ENCODE measurements at places on chromosomes 11 and 22.

DNA sequence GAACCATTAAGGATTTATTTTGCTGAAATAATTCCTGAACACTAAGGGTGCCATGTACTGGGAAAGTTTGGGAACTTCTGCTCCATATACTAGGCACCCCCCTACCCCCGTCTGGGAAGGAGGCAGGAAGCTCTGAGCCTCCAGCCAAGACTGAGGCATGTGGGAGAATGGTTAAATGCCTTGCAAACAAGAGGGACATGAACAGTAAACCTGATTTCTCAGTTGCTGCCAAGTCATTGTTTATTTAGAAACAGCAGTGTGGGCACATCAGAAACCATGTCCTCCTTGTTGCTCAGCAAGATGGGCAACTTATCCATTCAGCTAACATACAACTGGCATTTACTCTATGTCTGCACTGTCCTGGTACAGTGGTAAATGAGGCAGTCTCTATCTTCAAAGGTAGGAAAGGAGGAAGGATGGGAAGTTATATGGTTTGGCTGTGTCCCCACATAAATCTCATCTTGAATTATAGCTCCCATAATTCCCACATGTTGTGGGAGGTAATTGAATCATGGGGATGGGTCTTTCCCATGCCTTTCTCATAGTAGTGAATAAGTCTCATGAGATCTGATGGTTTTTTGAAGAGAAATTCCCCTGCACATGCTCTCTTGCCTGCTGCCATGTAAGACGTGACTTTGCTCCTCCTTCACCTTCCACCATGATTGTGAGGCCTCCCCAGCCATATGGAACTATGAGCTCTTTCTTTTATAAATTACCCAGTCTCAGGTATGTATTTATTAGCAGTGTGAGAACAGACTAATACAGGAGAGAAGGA is 459.1 kb downstream of the MIAT start:
- DNase-seq = peak; percentile 28

GRCh38 chr11:131837562-131837961 is 467.1 kb downstream of the NTM start:
- no peak for DNase-seq

- DNase-seq = no peak
These were observed 1340.9 kb downstream of the TBC1D22A start for GRCh38 chr22:48103126-48103875.

GRCh38 chr11:119422809-119423508 is at the start of gene THY1:
TSS of gene THY1 (minus strand) at chr11:119423172. CDS start at chr11:119420905, 2,267 bp downstream.
- DNase-seq = peak; percentile 57

DNA sequence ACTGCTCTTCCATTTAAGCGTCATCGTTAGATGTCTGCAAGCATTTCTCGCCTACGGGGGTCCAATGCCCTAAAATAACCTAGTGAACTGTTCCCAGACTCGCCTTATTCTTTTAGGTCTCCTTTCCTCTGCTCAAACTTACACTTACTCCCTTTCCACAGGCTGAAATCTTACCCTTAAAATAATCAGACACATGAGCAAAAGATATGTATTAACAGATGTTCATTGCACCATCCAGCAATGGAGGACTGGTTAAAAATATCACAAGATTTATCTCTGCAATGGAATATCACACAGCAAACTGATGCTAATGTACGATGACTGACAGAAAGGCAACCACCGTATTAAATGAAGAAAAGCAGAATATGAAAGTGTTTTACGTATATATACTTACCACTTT is 1.6 kb upstream of the CSTF3 start:
- no peak for DNase-seq

- DNase-seq = no peak
These were observed 100.5 kb upstream of the TIMP3 start for GRCh38 chr22:32701034-32701433.

DNA sequence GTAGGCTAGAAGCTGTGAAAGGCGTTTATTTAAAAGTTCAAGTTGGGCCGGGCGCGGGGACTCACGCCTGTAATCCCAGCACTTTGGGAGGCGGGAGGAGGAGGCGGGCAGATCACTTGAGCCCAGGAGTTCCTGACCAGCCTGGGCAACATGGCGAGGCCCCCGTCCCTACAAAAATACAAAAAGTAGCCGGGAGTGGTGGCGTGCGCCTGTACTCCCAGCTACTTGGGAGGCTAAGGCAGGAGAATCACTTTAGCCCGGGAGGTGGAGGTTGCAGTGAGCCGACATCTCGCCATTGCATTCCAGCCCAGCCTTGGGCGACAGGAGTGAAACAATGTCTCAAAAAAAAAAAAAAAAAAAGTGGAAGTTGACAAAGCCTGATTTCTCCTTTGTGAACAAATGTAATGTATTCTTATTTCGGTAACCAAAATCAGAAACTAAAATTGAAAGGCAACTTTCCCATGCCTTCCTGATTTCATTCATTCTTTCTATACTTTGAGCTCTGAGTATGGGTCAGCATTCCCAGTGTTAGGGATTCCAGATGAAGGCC is 825 bp downstream of the PTPMT1 start:
- no peak for DNase-seq

DNA sequence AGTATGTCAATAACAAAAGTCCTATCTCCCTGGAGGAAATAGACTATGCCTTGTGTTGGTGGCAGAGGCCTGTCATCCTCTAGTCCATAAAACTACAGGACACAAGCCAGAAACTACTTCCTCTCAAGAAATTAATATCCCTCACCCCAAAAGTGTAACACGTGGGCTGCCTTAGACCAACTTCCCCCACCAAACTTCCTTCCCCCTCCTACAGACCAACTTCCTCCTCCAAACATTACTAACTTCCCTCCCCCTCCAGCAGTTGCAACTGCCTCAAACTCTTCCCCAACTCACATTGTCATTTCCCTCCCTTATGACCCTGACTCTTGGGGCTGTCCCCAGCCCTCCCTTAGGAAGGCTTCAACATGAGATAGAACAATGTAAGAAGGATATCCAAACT is 6.3 kb downstream of the OR52K2 start:
- DNase-seq = no peak

GRCh38 chr11:36373016-36374010 is 77.2 kb downstream of the PRR5L start:
- peak; percentile 32 for DNase-seq

DNA sequence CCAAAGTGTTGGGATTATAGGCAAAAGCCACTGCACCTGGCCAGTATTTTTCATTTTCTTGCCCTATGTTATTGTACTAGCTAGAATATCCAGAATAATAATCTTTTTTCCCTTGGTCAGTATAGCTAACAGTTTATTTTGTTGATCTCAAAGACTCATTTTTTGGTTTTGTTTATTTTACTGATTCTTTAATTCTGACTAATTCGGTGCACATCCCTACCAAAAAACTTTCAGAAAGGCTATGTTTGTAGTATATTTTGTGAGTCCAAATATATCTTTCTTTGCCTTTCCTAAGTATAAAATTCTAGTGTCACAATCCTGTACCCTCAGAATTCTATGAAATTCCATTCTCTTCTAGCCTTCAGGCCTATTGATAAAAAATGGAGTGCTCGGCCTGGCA is 84.3 kb downstream of the PHF21A start:
- no peak for DNase-seq

DNA sequence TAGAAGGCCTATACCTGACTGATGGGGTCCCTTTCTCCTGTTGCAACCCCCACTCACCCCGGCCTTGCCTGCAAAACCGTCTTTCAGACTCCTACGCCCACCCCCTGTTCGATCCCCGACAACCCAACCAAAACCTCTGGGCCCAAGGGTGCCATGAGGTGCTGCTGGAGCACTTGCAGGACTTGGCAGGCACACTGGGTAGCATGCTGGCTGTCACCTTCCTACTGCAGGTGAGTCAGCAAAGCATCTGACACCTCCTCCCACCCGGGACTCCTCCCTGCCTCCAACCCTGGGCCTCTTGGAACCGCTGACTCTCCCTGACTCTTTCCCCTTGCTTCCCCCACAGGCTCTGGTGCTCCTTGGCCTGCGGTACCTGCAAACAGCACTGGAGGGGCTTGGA is 1.2 kb downstream of the ROM1 start:
- DNase-seq = no peak

DNA sequence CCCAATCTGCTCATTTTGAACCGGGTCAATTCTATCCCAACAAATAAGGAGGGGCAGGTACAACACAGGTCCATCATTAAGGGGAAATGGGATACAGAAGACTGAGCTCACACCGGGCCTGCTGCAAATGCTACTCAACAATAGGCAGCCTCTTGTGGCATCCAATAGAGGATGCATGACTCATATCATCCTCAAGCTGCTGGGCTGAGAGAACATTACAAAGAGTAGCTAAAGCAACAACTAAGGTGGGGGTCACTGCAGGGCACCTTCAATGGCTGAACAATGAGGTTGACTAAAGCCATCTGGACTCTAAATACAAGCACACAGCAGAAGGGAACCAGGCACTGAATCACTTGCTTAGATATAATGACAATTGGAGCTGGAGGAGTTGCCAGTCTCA is 130.1 kb upstream of the SYN3 start:
- DNase-seq = no peak
